Activated CD8-positive, alpha-beta memory T cell treated with anti-CD3 and anti-CD28 coated beads, Interleukin-2, amount 10 ng/mL, durations not matched to agents 7 days and 5 days (primary cell): ENCODE measurements at places on chromosomes 3 and 15. TPM values are rescaled to one million over a fixed set of nuclear protein-coding genes. Genes with fewer than 3 reads are reported as not detected.

The LTK gene
- total RNA-seq, result 0.20 TPM

The SAMD7 gene
- not detected for total RNA-seq

The SYNM gene
- 1.5 TPM for total RNA-seq

The TMEM41A gene
- 20.4 TPM for total RNA-seq

The SLC22A14 gene
- total RNA-seq, result not detected

The HRG gene
- total RNA-seq, result not detected

The ZWILCH gene
- 44.6 TPM for total RNA-seq

GRCh38 chr15:67079361-67079760 lies 14.0 kb downstream of the SMAD3 start:
- H3K36me3 ChIP-seq, result peaks cover 75% of the 10 kb centered on the region
- no peak overlapping the region for H3K4me3 ChIP-seq
- DNase-seq, result no peak
- H3K27me3 ChIP-seq, result no peaks in the 10 kb centered on the region

DNA sequence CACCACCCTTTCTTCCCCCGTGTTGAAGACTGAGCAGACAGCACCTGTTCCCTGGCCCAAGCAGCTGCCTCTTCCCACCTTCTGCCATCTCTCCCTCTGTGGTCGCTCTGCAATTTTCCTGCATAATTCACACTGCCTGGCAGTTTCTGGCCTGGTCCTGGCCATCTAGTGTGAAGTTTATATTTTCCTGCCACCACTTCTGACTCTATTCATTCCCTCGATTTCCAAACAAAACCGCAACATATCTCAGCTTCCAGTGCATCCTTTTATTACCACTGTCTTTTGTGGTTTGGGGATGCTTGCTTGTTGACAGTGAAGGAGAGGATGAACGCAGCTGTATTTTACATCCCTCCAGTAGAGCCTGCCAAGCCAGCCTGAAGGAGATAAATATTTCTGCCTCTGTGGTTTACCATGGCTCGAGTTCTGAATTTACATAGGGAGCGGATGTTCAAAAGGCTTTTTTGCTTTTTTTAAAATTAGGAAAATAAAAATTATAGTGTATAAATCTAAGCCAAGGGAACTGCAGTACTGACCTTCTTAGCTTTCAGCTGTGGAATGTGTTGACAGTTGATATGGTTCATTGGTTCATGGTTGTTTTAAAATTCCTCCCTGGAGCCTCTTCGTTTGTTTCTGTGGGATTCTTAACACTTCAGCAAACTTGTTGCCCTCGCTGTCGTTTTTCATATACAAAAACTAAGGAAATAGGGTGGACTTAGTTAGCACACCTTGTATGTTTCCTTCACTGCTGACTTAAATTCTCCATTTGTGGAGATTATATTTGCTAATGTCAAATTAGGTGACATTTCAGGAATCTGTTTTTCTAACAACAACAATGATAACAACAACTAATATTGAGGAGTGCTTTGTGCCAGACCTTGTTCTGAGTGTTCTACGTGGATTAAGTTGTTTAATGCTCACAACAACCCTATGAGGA lies 250.5 kb downstream of the ADAMTSL3 start:
- peaks cover 9% of the 10 kb centered on the region for H3K27me3 ChIP-seq
- DNase-seq, result no peak
- no peak overlapping the region for H3K27ac ChIP-seq
- no peak overlapping the region for H3K4me3 ChIP-seq
- no peaks in the 10 kb centered on the region for H3K36me3 ChIP-seq
- no peaks in the 10 kb centered on the region for H3K4me1 ChIP-seq

DNA sequence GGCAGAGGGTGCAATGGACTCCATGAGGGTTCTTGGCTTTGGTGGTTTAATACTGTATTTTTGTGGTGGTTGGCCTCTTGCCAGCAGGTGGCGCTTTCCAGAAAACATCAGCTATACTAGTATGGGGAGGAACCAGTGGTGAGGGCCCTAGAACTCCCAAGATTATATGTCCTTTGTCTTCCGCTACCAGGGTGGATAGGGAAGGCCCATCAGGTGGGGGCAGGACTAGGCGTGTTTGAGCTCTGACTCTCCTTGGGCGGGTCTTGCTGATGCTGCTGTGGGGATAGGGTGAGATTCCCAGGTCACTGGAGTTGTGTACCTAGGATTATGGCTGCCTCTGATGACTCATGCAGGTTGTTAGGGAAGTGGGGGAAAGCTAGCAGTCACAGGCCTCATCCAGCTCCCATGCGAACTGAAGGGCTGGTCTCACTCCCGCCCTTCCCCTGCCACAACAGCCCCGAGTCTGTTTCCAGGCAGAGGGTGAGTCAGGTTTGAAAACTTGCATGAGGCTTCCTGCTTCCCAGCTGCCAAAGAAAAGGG lies 357.7 kb downstream of the OTOL1 start:
- no peak overlapping the region for H3K27ac ChIP-seq
- H3K4me3 ChIP-seq, result no peak overlapping the region
- DNase-seq, result no peak
- H3K36me3 ChIP-seq, result no peaks in the 10 kb centered on the region
- no peaks in the 10 kb centered on the region for H3K27me3 ChIP-seq
- no peaks in the 10 kb centered on the region for H3K4me1 ChIP-seq

- peaks cover 14% of the 10 kb centered on the region for H3K36me3 ChIP-seq
- H3K27ac ChIP-seq, result peak overlapping the region; percentile 94
- peak overlapping the region; percentile 51 for H3K4me3 ChIP-seq
- DNase-seq, result peak; percentile 80
- peaks cover 59% of the 10 kb centered on the region for H3K4me1 ChIP-seq
Observed at GRCh38 chr3:52281981-52282801, 3.7 kb upstream of the WDR82 start.

DNA sequence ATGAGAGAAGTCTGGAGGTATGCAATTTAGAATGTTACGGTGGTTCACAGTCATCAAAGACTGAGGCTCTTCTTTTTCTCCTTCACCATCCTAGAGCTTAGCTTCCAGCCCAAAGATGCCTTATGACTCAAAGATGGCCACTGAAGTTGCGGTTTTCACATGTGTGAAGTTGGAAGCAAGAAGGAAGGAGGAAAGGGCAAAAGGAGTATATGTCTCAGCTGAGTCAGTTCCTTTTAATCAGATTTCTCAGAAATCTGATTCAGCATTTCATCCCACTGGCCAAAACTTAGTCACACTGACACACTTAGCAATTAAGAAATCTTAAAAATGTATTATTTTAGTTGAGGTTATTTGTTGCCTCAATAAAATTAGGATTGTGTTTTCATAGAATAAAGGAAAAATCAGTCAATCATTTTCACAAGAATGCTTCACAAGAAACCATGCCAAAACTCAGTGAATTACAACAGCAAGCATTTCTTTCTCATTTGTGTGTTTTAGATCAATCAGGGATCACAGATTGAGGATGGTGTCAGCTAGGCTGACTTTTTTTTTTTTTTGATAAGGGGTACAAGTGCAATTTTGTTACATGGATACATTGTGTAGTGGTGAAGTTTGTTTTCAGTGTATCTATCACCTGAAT lies 211.1 kb upstream of the GADL1 start:
- peak; percentile 47 for DNase-seq
- peaks cover 28% of the 10 kb centered on the region for H3K4me1 ChIP-seq
- no peak overlapping the region for H3K4me3 ChIP-seq
- peaks cover 10% of the 10 kb centered on the region for H3K36me3 ChIP-seq

- DNase-seq, result no peak
- H3K27ac ChIP-seq, result no peak overlapping the region
- peaks cover 25% of the 10 kb centered on the region for H3K27me3 ChIP-seq
- no peaks in the 10 kb centered on the region for H3K4me1 ChIP-seq
- H3K4me3 ChIP-seq, result no peak overlapping the region
- peaks cover 4% of the 10 kb centered on the region for H3K36me3 ChIP-seq
Observed at GRCh38 chr3:182789371-182789770, 3.9 kb upstream of the ATP11B start.

DNA sequence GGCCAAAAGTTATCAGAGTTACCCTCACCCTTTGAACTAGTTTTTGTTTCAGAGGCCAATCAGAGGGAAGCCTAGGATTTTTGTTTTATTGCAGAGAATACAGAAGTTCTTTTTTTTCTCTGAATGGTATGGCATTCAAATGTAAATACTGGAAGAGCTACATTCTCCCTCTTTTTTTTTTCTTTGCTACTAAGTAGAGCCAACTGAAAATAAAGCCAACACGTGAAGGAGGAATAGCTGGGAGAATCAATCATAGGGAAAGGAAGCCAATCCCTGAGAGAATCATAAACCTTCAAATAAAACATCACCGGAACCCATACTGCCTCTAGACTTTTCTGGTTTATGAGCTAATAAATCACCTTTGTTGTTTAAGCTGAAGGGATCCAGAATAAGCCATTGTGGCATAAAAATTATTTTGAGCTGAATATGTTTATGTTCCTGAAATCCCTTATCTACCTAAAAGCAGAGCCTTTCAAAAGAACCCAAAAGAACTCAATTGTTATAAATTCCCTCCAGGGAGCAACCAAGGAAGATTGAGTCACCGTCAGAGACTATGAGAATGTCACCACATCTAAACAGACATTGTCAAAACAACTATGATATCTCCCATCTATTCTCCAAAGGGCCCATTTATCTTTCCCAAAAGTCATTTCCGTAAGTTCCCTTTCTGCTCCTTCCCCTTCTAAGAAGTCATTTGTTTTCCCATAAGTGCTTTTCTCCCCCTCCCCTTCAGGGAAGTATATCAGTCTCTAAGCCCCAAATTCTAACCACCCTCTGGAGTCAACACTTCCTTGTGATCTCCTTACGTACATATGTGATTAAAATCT lies 3.8 kb upstream of the ZNF280D start:
- H3K36me3 ChIP-seq, result peaks cover 2% of the 10 kb centered on the region
- peaks cover 9% of the 10 kb centered on the region for H3K27me3 ChIP-seq
- no peak overlapping the region for H3K27ac ChIP-seq
- H3K4me3 ChIP-seq, result no peak overlapping the region
- DNase-seq, result no peak

GRCh38 chr3:146152834-146153233 lies 8.2 kb downstream of the PLOD2 start:
- H3K27ac ChIP-seq, result no peak overlapping the region
- peaks cover 7% of the 10 kb centered on the region for H3K27me3 ChIP-seq
- DNase-seq, result no peak
- no peaks in the 10 kb centered on the region for H3K36me3 ChIP-seq

GRCh38 chr15:40941528-40942336 lies 11.5 kb upstream of the CHAC1 start:
- peaks cover 4% of the 10 kb centered on the region for H3K27me3 ChIP-seq
- DNase-seq, result peak; percentile 76
- peak overlapping the region; percentile 74 for H3K4me3 ChIP-seq
- peaks cover 32% of the 10 kb centered on the region for H3K4me1 ChIP-seq
- no peak overlapping the region for H3K27ac ChIP-seq
- H3K36me3 ChIP-seq, result no peaks in the 10 kb centered on the region

DNA sequence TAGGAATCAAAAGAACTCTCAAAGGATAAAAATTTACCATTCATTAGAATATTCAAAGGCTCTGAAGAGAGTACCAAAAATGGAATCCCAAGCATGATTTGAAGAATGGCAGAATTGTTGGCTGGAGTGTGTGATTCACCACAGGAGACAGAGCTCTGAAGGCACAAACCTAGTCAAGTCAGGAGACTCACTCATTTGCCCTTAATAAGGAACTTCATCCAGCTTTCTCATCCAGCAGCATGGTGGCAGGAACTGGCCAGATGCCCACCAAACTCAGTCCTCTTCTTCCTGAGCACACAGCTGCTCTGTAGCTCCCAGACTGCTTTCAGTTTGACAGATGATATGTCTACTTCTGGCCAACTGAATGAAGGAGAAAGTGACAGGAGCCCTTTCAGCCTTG lies 16.5 kb upstream of the HEG1 start:
- H3K27me3 ChIP-seq, result no peaks in the 10 kb centered on the region
- H3K4me3 ChIP-seq, result no peak overlapping the region
- no peaks in the 10 kb centered on the region for H3K36me3 ChIP-seq
- no peak for DNase-seq
- H3K27ac ChIP-seq, result no peak overlapping the region

- H3K36me3 ChIP-seq, result no peaks in the 10 kb centered on the region
- peak overlapping the region; percentile 73 for H3K4me3 ChIP-seq
- H3K4me1 ChIP-seq, result peaks cover 18% of the 10 kb centered on the region
- no peak for DNase-seq
- no peak overlapping the region for H3K27ac ChIP-seq
- peaks cover 79% of the 10 kb centered on the region for H3K27me3 ChIP-seq
Observed at GRCh38 chr15:59437142-59437816, 707 bp upstream of the FAM81A start.

- peaks cover 7% of the 10 kb centered on the region for H3K4me1 ChIP-seq
- peaks cover 3% of the 10 kb centered on the region for H3K27me3 ChIP-seq
Observed at GRCh38 chr3:143192193-143192592, 72.6 kb downstream of the CHST2 start.

- no peaks in the 10 kb centered on the region for H3K4me1 ChIP-seq
- no peak for DNase-seq
- H3K27me3 ChIP-seq, result no peaks in the 10 kb centered on the region
- H3K36me3 ChIP-seq, result no peaks in the 10 kb centered on the region
- H3K4me3 ChIP-seq, result no peak overlapping the region
- H3K27ac ChIP-seq, result no peak overlapping the region
Observed at GRCh38 chr3:41881233-41881821, 80.6 kb downstream of the ULK4 start.

- no peaks in the 10 kb centered on the region for H3K27me3 ChIP-seq
- H3K4me1 ChIP-seq, result no peaks in the 10 kb centered on the region
- no peak for DNase-seq
Observed at GRCh38 chr3:196793246-196793645, 53.6 kb downstream of the PAK2 start.

GRCh38 chr3:104347291-104347690 lies 1019.4 kb upstream of the ALCAM start:
- H3K4me1 ChIP-seq, result no peaks in the 10 kb centered on the region
- H3K27ac ChIP-seq, result no peak overlapping the region
- no peaks in the 10 kb centered on the region for H3K36me3 ChIP-seq
- DNase-seq, result no peak
- no peak overlapping the region for H3K4me3 ChIP-seq
- no peaks in the 10 kb centered on the region for H3K27me3 ChIP-seq

DNA sequence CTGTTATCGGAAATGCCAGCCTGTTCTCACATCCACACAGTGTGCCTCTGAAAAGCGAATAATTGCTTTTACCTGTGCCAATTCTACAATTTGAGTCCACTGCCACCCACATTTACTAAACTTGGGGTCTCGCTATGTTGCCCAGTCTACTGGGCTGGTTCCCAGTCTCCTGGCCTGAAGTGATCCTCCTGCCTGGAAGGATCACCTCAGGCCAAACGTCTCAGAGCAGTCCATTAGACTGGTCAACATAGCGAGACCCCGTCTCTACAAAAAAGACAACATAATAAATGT lies 827 bp upstream of the INO80 start:
- peak overlapping the region; percentile 84 for H3K4me3 ChIP-seq
- H3K27ac ChIP-seq, result peak overlapping the region; percentile 100
- DNase-seq, result peak; percentile 41
